ENCODE measurements at places on chromosomes 4 and X.

DNA sequence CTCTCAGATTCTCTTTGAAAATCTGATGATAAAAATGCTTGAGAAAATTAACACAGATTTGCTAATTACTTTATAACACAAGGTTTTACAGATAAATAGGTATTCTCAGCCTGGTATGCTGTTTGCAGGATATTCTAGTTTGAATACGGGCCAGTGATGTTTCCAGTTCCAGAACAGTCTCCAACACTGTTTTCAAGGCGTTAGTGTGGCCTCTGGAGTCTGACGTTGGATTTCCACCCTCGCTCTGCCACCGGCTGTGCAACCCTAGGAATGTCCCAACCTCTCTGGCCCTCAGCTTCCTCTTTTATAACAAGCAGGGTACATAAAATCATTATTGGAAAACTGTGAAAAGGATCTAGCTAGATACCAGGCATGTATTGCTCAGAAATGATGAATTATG, 23.8 kb upstream of the CYP4V2 start:
- DNase-seq: no peak

GRCh38 chrX:1205681-1206611, 6.5 kb downstream of the CRLF2 start:
- DNase-seq: no peak

- DNase-seq: no peak
Measured at GRCh38 chrX:146934256-146934655, 119.7 kb upstream of the CXorf51A start.

GRCh38 chr4:24736066-24736465, 59.3 kb upstream of the SOD3 start:
- no peak for DNase-seq

- DNase-seq: no peak
Measured at GRCh38 chrX:20212486-20213089, 54.1 kb downstream of the RPS6KA3 start.

GRCh38 chr4:106318511-106318910, 2.2 kb downstream of the AIMP1 start:
- no peak for DNase-seq

DNA sequence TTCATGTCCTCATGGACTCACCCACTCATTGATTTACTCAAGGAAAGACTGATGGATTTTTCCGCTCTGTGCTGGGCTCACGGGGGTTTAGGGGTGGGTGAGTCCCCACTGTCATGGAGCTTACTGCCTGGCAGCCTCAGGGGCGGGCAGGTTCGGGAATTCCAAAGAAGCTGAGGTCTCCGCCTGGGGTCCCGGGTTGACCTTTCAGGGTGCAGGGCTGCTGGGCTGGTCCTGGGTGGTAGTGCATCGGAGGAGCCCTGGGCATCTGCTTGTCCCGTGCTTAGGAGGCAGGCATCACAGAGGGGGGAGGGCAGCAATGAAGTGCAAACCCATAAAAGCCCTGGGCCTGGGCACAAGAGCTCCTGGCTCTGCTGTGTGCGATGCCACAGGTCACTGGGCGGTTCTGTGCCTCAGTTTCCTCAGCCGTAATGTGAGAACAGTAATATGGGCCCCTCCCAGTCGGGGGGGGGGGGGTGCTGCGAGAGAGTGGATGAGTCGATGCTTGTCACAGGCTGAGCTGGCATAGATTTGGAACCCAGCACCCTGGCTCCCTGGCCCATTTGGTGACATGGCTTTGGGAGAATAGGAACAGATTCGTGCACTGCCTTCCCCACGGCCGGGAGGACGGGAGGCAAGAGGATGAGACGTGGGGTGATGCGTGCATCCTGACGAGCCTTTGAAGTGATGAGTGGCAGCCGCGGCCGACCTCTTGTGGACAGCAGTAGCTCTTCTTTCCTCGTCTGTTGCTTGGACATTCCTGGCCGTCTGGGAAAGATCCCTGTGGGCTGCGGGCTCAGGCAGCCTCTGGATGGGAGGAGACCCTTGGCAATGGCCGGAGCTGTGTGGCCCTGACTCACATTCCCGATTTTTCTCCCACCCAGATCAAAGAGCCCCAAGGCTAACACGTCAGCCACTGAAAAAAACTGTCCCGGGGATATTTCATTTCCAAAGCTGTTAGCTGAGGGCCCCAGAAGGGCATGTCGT, 42.0 kb downstream of the PSAPL1 start:
- DNase-seq: no peak

GRCh38 chr4:119804404-119804803, 175.8 kb upstream of the PDE5A start:
- no peak for DNase-seq

DNA sequence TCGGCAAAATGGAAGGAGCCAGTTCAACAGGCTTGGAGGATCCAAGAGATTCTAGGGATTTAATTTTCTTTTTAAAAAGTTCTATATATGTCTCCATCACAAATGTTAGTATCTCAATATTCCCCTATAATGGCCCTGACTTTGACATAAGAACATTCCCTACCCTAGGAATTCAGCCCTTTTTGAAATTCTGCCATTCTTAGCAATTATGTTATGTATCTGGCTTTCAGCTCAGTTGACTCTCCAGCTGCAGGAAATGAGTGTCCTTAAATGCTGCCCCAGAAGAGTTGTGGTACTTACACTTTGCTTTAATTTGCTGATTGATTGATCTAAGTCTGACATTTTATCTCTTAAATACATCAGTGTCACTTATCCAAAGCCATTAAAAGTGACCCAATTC, 1454.3 kb downstream of the FSTL5 start:
- DNase-seq: no peak

DNA sequence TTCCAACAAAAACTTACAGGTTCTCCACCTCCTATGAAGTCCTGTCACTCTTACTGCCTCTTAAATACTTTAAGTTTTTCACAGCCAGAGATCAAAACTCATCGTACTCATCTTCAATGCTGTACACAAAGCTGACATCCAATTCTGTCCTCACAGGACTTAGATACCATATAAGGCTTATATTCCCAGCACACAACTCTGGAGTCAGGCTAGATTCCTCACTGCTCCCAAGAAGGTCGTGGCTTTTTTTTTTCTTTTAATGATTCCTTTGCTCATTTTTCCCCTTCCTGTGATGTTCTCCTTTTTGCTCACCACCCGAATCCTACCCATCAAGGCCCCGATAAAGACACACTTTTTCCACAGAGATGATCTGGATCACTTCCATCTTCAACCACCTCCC, 914 bp downstream of the TRAPPC2 start:
- DNase-seq: no peak

- no peak for DNase-seq
Measured at GRCh38 chrX:153527208-153527607, 9.8 kb downstream of the ATP2B3 start.

- no peak for DNase-seq
Measured at GRCh38 chr4:86926435-86927086, 8.2 kb upstream of the AFF1 start.

DNA sequence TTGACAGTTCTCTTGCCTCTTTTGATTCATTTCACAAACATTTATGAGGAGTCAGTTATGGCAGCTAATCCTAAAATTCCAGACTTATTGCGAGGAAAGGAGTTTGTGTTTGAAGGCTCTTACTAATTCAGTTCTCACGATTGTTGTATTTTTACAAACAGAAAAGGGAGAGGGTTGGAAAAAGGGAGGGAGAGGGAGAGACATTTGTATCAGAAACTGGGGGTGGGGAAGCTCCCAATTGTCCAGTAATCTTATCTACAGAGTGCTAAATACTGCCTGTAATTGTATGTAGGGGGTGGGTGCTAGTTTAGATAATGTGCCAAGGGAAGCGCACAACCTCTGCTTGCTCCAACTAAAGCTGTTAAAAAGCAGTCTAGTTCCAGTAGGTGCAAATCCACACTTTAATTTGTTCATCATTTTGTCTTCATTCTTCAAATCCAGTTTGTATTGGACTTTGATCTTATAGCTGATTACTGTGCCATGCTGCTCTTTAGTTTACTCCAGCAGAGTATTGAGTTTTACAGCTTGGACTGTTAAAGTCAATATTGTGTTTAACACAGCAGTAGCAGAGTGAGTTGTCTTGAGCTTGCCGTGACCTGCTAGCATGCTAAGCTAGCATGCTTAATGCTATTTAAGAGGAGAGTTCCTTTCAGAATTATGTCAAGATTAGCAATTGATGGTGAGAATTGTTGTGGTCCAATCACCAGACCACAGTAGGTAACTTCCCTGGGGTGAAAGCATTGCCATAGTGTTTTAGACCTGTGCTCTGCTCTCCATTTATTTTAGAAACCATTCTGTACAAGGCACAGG, 13.9 kb downstream of the FNIP2 start:
- no peak for DNase-seq

DNA sequence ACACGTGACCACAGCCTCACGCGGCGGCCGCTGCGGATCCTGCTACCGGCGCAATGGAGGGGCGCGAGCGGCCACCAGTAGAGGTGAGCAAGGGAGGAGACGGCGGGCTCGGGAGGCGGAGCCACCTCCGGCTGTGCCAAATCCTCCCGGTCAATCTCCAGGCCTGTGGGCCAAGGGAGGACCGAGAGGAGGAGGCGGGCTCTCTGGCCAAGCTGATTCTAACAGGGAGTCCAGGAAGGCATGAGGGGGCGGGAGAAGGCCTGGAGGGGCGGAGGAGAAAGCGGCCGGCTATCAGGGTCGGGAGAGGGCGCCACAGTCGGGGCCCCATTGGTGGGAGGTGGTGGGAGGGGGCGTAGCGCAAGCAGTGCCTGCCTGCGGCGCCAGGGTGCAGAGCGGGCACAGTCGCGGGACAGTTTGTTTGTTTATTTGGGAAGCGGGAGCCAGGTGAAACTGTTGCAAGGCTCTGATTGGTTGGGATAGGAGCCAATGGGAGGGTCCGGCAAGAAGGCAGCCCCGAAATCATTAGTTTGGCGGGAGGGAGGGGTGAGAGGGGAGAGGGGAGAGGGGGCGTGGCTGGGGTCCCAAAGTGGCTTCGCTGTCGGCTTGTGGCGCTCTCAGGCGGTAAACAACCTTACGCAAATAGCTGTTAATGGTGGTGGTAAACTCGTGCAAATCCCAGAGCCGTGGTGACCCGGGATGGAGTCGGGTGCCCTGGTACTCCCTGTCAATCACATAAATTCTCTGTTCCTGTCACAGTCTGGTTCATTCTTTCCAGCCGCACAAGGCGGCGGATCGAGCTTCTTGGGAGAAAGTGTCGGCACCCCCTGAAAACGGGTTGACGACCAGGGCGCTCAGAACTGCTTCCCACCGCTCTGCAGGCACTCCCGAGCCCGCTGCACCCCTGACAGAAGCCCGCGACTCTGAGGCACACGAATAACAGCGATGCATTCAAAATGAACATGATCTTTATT, at the start of gene IRS4:
TSS of gene IRS4 (minus strand) at position 55 of the 971 bp plus-strand sequence.
- DNase-seq: no peak

GRCh38 chr4:145884775-145885174, 53.8 kb downstream of the ZNF827 start:
- no peak for DNase-seq

GRCh38 chr4:166014411-166014810, 141.4 kb downstream of the TLL1 start:
- no peak for DNase-seq

GRCh38 chr4:142721187-142721586, 124.9 kb downstream of the INPP4B start:
- no peak for DNase-seq

DNA sequence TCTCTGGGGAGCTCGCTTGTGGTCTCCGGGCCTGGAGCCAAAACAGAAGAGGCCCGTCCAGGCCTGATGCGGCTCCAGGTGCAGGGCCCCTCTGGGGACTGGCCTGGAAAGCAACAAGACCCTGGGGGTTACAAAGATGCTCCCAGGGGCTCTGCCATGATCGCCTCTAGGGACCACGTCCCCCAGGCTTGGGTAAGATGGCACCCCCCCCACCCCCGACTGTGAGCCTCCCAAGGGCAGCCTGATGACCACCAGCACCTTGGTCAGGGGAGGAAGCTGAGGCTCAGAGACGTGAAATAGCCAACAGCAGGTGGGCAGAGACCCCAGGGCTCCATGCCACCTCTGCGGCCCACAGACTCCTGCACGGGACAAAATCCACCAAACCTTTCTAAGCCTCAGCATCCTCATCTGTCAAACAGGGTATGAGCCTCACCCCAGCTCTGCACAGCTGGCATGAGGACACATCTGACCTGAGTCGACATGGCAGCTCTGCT, 25.4 kb downstream of the C4orf50 start:
- no peak for DNase-seq

DNA sequence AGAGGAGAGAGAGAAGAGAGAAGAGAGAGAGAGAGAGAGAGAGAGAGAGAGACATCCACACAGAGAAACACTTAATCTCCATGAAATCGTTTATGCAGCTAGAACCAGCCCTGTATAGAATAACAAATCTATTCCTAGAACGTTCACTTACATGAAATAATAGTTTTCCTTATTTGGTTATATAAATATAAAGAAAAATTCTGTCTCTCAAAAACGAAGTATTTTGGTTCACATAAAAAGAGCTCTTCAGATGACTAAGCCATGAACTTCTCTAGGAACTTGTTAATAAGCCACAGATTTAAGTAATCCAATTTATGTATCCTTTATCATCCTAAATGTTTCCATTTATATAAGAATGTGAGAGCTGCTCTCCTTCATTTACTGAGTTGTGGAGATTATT, 1315.1 kb upstream of the PCDH7 start:
- DNase-seq: no peak

- DNase-seq: no peak
Measured at GRCh38 chrX:47283015-47283771, 50.4 kb downstream of the USP11 start.

- DNase-seq: no peak
Measured at GRCh38 chrX:20437683-20438082, 171.0 kb upstream of the RPS6KA3 start.

- DNase-seq: no peak
Measured at GRCh38 chr4:88659055-88659889, 38.4 kb downstream of the NAP1L5 start.

- no peak for DNase-seq
Measured at GRCh38 chrX:92351511-92351910, 572.3 kb downstream of the PCDH11X start.

DNA sequence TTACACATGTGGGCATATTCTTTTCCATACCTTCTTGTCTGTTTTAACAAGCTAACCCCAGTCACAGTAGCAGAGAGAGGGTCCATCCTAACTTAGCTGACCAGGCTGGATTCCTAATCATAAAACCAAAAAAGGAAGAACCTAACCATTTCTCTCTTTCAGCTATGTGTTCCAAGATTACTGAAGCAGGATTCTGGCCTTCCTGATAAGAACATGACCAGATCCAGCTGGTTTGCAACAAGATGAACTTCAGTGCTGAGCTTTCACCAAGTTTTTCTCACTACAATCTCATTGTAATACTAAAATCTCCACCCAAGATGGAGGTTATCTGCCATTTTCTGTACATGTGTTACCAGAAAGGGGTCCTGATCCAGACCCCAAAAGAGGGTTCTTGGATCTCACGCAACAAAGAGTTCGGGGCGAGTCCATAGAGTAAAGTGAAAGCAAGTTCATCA, 20.4 kb upstream of the UBA6 start:
- no peak for DNase-seq

- DNase-seq: no peak
Measured at GRCh38 chr4:53622739-53623151, 31.5 kb upstream of the LNX1 start.

DNA sequence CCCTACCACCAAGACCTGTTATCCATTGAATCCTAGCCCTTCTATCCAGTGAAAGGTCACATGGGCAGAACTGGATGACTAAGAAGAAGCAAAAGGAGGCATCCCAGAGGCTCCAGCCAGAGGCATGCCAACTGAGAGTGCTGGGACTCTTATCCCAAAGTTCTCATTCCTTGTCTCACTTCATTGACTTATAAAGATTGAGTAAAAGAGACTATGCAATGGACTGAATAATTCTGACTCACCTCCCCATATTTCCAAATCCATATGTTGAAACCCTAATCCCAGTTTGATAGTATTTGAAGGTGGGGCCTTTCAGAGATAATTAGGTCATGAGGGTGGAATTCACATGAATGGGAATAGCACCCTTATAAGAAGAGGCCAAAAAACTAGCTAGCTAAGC, 131.4 kb downstream of the COL25A1 start:
- DNase-seq: no peak

- DNase-seq: no peak
Measured at GRCh38 chr4:3807822-3808496, 41.8 kb downstream of the ADRA2C start.
